ENCODE measurements at places on chromosomes 3 and 15. TPM values are rescaled to one million over a fixed set of nuclear protein-coding genes. Genes with fewer than 3 reads are reported as not detected.

ACP3 gene
- polyA plus RNA-seq, result 0.28 TPM

PRTG gene
- not detected for polyA plus RNA-seq

BFSP2 gene
- polyA plus RNA-seq, result 2.8 TPM

KLF15 gene
- polyA plus RNA-seq, result not detected

DPPA4 gene
- not detected for polyA plus RNA-seq

DNASE1L3 gene
- 1.7 TPM for polyA plus RNA-seq

GRIP2 gene
- polyA plus RNA-seq, result not detected

RTP3 gene
- polyA plus RNA-seq, result not detected
